Activated T-helper 17 cell treated with anti-CD3 and anti-CD28 coated beads, Interleukin-2, amount 50 U/mL, for 72 hours (primary cell): ENCODE measurements at places on chromosomes 3 and 15.

GRCh38 chr3:31636694-31637442, 104.1 kb downstream of the STT3B start:
- peak; percentile 48 for ATAC-seq

- ATAC-seq = no peak
These were observed 163.7 kb downstream of the PGPEP1L start for GRCh38 chr15:98843844-98844243.

GRCh38 chr3:112043621-112044201, 9.2 kb downstream of the TMPRSS7 start:
- peak; percentile 95 for ATAC-seq

DNA sequence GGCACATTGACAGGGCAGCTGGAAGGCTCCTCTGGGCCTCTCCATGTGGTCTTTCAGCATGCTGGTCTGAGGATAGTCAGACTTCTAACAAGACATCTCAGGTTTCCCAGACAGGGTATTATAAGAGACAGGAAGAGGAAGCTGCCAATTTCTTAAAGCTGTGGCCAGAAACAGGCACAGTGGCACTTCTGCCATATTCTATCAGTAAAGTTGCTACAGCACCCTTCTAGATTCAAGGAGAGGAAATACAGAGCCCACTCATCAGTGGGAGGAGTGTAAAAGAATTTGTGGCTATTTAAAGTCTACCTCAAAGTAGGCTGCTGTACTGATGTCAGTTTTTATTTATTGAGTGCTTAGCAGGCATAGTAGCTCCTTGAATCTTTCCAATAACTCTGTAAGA, 55.5 kb downstream of the BTD start:
- ATAC-seq = no peak

GRCh38 chr3:171755656-171756055, 54.6 kb downstream of the PLD1 start:
- no peak for ATAC-seq

- peak; percentile 100 for ATAC-seq
These were observed 92.0 kb downstream of the PDE8A start for GRCh38 chr15:85073556-85074194.

- ATAC-seq = no peak
These were observed 126.8 kb downstream of the BDH1 start for GRCh38 chr3:197428952-197429351.

- ATAC-seq = no peak
These were observed 334.9 kb upstream of the TBC1D5 start for GRCh38 chr3:18077128-18077840.

DNA sequence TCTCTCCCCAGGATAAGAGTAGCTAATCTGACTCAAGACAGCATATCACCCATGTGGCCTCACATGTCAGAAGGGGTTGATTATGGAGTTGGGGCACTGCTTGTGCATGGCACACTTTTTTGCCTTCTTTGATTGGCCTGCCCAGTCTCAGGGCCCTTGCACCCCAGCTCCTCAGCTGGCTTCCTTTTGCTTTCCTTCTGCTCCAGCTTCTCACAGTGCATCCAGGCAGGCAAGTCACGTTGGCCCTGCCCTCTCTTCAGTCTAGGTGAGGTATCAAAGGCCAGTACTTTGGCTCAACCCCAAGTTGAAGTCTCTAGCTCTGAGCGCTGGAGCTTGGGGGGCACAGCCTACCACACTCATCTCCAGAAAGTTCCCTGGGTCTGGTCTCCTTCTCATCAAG, 42.2 kb downstream of the NGRN start:
- ATAC-seq = no peak

GRCh38 chr3:173354124-173354523, 43.4 kb upstream of the NLGN1 start:
- no peak for ATAC-seq

DNA sequence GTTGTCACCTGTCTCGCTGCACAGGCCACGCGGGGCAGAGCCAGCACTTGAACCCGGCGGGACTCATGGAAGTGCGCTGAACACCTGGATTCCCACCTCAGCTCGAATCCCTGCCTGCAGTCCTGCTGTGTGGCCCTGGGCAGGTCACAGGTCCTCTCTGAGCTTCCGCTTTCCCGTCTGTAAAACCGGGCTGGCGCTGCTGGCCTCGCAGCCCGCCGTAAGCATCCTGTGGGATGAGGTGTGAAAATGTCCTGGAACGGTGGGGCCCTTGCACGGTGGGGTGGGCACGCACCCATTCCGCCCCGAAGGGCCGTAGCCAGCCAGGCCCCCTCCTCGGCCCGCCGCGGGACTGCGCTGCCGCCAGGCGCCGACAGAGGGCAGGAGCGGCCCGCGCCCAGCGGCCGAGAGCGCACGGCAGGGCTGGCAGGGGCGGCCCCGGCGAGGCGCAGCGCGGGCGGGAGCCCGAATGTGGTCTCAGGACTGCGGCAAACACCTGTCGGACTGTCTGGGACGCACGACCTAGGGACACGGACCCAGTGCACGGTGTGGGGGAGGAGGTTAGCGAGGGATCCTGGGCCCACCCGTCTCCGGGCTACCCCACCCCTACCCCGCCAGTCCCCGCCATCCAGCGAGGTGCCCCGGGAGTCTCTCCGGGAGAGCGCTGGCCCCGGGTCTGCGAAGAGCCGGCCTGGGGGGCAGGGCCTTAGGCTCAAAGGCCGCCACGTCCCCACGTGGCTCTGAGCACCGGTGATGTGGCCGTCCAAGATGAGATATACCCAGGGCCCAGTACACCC, 40.4 kb downstream of the DNAJB8 start:
- ATAC-seq = peak; percentile 89

- ATAC-seq = no peak
These were observed 200.5 kb downstream of the STT3B start for GRCh38 chr3:31733234-31733667.

- ATAC-seq = no peak
These were observed 175.8 kb upstream of the ZBTB20 start for GRCh38 chr3:115322901-115323300.

GRCh38 chr15:39510001-39510701, 70.7 kb upstream of the THBS1 start:
- ATAC-seq = no peak

- peak; percentile 92 for ATAC-seq
These were observed 25.8 kb upstream of the PSMD6 start for GRCh38 chr3:64049136-64049535.

DNA sequence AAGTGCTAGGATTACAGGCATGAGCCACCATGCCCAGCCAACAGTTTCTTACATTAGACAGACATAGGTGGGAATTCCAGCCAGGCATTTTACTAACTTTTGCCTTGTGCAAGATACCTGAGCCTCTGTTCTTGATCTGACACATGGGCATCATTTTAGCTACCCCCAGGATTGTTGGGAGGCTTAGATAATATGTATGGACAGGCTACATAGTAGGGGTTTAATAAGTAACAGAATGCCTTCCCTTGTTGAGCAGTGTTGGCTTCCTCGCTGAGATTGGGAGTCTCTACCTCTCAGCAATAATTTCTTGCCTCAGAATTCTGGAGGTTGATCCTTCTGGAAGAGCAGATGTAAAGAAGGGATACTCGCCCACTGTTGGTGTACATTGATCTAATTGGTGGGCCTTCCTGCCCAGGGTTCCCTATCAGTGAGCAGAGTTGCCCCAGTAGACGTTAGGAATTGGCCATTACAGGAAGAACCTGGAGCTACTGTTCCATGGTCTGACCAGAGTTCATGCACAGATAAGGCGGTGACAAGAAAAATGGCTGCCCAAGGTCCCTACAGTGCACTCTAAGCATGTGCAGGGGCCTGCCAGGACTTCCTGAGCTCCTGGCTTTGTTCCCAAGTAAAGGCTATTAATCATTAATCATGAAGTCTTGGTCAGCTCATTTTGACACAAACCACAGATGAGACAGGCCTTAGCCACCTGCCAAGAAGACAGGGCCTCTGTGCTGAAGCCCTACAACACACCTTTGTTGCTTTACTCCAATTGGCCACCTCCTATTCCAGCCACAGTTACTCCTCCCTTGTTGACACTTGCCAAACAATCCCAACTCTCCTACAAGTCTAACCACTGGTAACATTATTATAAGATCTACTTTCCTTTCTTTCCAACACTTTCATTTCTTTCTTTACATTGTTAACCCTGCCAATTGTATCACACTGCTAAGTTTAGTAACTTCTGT, 5.0 kb upstream of the IL17RE start:
- no peak for ATAC-seq

- ATAC-seq = no peak
These were observed 86.2 kb downstream of the THSD4 start for GRCh38 chr15:71201477-71201876.

- no peak for ATAC-seq
These were observed 32.8 kb downstream of the GRIP2 start for GRCh38 chr3:14507305-14507741.

GRCh38 chr3:79521221-79521848, 246.5 kb downstream of the ROBO1 start:
- ATAC-seq = no peak

DNA sequence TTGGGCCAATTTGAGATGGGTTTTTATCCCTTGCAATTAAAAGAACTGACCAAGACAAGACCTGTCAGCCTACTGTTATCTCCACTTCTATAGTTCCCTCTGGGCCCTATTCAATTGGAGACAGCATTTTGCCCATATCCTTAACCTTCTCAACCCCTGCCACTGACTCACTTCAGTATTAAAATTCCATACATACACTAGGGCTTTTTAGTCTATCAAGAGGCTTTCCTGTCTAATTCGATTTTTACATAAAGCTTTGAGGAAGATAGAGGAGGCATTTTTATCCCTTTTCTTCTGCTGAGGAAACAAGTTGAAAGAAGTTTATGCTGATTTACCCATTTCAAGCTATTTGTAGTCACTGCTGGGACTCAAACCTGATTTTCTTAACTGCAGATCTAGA, 51.1 kb downstream of the GTF2E1 start:
- ATAC-seq = no peak

GRCh38 chr15:99509686-99510461, 55.9 kb upstream of the MEF2A start:
- no peak for ATAC-seq

DNA sequence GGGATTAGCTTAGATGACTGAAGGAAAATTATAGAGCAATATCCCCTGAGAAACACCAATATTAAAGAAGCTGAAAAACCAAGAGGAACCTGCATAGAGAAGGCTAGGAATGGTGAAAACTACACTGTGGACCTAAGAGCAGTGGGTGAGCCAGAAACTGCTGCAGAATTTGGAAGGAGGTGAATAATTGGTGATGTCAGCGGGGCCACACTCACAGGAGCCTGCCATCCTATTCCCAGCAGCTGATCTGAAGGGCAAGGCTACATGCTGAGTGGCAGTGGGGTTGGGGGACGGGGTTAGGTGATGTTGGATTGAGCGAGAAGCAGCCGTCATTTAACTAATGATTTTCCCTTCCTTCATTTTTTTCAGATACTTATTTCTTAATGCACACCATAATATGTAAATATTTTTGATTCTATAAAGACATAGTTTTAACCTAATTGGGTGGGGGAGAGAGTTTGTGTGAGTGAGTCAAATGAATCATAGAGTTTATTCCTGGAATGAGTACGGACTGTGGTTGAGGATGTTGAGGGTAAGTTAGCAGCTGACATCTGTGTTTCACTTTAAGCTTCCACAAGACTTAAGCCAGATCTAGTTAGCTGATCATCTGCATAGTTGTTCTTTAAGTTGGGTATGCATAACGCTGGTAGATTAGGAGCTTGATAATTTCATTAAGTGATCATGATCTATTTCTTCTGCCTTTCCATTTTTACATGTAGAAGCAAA, 222.8 kb downstream of the PTPRG start:
- no peak for ATAC-seq

GRCh38 chr15:78055919-78056713, 21.4 kb downstream of the TBC1D2B start:
- ATAC-seq = peak; percentile 37

GRCh38 chr15:79977431-79978054, 6.5 kb upstream of the BCL2A1 start:
- no peak for ATAC-seq

GRCh38 chr3:64272842-64273241, 47.6 kb upstream of the PRICKLE2 start:
- ATAC-seq = no peak

GRCh38 chr3:105905328-105905727, 36.5 kb upstream of the CBLB start:
- no peak for ATAC-seq

DNA sequence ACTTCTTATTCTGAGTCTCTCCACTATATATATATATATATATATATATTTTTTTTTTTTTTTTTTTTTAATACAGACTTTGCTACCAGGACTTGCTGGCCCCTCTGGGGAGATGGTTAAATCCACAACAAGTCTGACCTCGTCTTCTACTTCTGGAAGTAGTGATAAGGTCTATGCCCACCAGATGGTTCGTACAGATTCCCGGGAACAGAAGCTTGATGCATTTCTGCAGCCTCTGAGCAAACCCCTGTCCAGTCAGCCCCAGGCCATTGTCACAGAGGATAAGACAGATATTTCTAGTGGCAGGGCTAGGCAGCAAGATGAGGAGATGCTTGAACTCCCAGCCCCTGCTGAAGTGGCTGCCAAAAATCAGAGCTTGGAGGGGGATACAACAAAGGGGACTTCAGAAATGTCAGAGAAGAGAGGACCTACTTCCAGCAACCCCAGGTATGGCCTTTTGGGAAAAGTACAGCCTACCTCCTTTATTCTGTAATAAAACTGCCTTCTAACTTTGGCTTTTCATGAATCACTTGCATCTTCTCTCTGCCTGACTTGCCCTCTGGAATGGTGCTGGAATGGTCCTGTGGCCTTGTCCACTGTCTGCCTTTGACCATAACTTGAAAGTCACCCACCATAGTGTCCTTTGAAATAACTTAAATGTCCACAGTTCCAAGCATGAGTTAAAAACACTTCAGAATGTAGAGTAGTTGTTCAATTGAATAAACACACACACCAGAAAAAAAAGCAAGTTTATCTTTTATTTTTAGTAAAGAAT, 32.4 kb downstream of the MLH1 start:
- ATAC-seq = no peak

DNA sequence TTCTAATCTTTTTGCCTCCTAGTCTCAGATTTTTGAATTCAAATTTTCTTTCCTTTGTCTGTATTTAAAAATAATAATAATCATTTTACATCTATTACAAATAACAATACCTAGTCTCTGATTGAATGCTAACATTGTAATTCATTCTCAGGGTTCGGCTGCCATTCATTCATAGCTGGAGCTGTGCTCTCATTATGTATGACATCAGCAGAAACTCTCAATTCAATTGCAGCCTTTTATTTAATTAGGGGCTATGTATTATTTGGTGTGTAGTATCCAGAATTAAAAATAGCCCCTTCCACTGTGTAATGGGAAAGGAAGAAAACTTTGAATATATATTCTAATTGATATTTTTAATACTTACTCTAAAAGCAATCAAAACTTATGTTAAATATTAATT, 270.4 kb upstream of the MDFIC2 start:
- ATAC-seq = no peak
